ENCODE measurements at places on chromosomes 16 and 17. TPM values are rescaled to one million over a fixed set of nuclear protein-coding genes. Genes with fewer than 3 reads are reported as not detected.
A peak's percentile ranks its signal among the peaks of the same experiment; 100 is the strongest.

Gene MEAK7
- total RNA-seq: 37.9 TPM

GRCh38 chr16:85724126-85724879 is 26.6 kb downstream of the C16orf74 start:
- no peaks in the 10 kb centered on the region for H3K27me3 ChIP-seq
- no peaks in the 10 kb centered on the region for H3K4me1 ChIP-seq
- no peak for DNase-seq
- H3K36me3 ChIP-seq: no peaks in the 10 kb centered on the region

DNA sequence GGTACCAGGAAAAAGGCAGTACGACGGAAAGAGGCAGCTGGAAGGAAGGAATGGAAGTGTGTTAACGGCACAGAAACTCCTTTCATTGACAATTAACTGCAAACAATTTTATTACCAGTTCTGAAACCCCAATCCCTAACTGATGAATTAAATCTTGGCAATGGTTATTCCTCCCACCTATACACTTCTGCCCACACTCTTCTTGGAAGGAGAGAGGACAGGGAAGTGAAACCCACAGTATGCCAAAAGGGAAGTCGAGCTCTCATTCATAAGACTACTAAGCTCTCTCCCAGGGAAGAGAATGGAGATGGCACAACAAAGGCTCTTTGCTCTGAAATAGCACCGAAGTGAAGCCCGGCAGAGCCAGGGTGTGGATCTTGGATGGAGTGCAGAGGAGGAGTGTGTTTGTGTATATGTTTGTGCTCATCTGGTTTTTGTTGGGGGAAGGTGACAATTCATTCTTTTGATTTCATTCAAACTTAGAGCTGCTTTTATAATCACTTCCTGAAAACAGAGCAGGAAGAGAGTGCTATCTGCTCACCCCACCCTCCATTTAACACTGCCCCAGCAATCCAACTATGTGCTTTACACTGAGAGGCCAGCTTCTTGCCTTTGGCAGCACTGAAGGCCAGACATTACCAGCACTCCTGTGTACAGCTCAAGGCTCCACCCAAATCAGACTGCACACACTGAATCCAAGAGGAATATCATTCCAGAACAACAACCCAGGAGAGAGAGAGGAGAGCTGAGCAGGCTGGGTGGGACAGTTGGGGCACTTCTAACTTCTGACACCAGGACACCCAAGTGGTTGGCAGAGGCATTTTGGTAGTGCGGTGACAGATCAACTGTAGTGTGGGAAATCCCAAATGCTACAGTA is 68.7 kb downstream of the HIC1 start:
- H3K36me3 ChIP-seq: peaks cover 8% of the 10 kb centered on the region
- no peak overlapping the region for H3K4me3 ChIP-seq
- no peaks in the 10 kb centered on the region for H3K27me3 ChIP-seq
- peaks cover 24% of the 10 kb centered on the region for H3K4me1 ChIP-seq
- DNase-seq: no peak

DNA sequence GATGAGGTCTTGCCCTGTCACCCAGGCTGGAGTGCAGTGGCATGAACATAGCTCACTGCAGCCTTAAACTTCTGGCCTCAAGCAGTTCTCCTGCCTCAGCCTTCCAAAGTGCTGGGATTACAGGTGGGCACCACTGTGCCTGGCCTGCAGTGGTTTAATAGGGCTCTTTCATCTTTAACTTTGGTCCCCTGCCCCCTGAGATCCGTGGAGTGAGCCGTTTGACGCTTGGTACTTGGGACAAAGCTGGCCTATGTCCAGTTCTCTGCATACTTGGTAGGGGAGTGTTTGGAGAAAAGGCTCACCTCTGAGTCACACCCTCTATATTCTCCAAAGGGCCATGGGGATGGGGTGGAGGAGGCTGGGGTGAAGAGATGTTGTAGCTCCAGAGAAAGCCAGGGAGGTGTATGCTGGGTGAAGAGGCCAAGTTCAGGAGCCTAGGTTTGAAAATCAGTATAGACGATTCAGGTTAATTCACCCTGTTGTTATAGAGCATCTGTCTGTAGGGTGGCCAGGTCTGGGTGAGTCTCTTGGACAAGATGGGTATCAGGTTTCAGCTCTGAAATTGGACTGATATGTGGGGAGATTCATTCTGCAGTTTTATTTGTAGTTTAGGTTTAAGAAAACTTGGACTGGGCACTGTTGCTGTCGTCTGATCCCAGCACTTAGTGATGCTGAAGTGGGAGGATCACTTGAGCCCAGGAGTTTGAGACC is 17.6 kb downstream of the ABCC1 start:
- peaks cover 71% of the 10 kb centered on the region for H3K36me3 ChIP-seq
- no peak for DNase-seq
- no peaks in the 10 kb centered on the region for H3K27me3 ChIP-seq
- H3K27ac ChIP-seq: no peak overlapping the region

GRCh38 chr17:32626379-32626791 is 139.6 kb downstream of the CDK5R1 start:
- no peak overlapping the region for H3K4me3 ChIP-seq
- no peaks in the 10 kb centered on the region for H3K36me3 ChIP-seq
- H3K27ac ChIP-seq: no peak overlapping the region
- no peak for DNase-seq
- no peaks in the 10 kb centered on the region for H3K27me3 ChIP-seq

DNA sequence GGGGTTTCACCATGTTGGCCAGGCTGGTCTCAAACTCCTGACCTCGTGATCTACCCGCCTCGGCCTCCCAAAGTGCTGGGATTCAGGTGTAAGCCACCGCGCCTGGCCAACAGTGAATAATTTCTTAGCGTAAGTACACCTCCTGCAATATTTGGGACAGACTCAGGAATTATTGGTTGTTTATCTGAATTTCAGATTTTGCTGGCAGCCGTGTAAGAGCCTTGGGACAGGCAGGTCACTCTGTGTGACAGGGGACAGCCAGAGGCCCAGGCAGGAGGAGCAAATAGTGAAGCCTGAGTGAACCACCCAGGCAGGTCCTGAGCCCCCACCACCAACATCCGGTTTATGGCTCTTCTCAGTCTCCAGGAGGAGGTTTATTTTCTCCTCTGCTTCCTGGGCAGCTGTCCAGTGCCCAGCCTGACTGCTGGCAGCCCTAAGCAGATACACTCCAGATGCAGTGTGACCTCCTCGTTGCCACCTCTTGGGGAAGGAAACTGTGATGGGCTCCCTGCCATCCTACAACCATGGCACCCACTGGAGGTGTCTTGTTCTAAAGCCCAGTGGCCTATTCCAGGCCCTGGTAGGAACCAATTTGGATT is 26.2 kb upstream of the ADORA2B start:
- H3K4me1 ChIP-seq: peaks cover 22% of the 10 kb centered on the region
- peak; percentile 8 for DNase-seq
- peaks cover 47% of the 10 kb centered on the region for H3K27me3 ChIP-seq
- H3K4me3 ChIP-seq: no peak overlapping the region
- no peak overlapping the region for H3K27ac ChIP-seq
- no peaks in the 10 kb centered on the region for H3K36me3 ChIP-seq

DNA sequence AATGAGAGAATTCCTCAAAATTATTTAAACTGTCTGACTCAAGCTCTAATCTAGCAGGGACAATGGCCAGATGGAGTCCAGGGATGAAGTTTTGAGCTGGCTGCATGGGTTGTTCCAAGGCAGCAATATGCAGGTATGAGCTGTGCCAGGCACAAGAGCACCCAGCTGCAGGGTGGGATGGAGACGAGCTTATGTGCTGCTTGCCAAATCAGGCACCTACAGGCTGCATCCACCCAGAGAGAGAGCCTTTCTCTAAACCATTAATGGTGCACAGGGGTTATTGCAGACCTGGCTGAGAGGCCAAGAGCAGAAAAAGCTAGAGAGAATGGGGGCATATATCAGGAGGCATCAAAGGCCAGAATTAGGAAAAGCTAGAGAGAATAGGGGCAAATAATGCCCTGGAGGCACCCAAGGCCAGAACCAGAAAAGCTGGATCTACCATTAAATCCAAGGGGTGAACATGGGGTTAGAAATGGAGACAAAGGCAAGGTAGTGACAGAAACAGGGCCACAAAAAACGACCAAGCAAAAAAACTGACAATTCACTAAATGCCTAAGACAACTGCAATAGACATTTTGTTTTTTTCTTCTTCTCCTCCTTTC is 11.0 kb downstream of the KRT33A start:
- no peak overlapping the region for H3K4me3 ChIP-seq
- DNase-seq: peak; percentile 38
- peaks cover 18% of the 10 kb centered on the region for H3K36me3 ChIP-seq
- H3K27me3 ChIP-seq: peaks cover 2% of the 10 kb centered on the region
- peak overlapping the region; percentile 56 for H3K27ac ChIP-seq
- H3K4me1 ChIP-seq: peaks cover 46% of the 10 kb centered on the region

Gene NXPH3
- total RNA-seq: not detected

DNA sequence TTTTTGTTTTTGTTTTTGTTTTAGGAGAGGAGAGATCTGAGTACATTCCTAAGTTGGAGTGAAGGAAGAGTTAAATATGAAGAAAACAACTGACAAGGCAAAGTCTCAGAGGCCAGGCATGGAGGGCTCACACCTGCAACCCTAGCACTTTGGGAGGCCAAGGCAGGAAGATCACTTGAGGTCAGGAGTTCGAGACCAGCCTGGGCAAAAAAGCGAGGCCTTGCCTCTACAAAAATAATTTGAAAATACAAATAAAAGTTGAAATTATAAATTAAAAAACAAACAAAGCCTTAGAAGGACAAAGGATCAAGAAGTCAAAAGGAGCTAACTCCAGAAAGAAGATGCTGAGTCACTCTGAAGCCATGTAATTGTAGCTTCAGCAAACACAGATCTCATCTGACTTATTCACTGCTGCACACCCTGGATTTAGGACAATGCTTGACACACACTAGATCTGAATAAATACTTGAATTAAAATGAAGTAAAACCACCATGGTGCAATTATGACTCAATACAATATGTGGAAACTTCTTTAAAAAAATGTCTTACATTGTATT is 9.1 kb downstream of the CEP20 start:
- H3K36me3 ChIP-seq: peaks cover 36% of the 10 kb centered on the region
- peak overlapping the region; percentile 7 for H3K27ac ChIP-seq
- no peaks in the 10 kb centered on the region for H3K27me3 ChIP-seq

GRCh38 chr17:163514-164098 is 17.8 kb downstream of the DOC2B start:
- peaks cover under 1% of the 10 kb centered on the region for H3K4me1 ChIP-seq
- H3K27me3 ChIP-seq: no peaks in the 10 kb centered on the region
- H3K27ac ChIP-seq: no peak overlapping the region
- H3K4me3 ChIP-seq: no peak overlapping the region
- H3K36me3 ChIP-seq: no peaks in the 10 kb centered on the region
- DNase-seq: no peak

Gene XPO6
- 267 TPM for total RNA-seq

DNA sequence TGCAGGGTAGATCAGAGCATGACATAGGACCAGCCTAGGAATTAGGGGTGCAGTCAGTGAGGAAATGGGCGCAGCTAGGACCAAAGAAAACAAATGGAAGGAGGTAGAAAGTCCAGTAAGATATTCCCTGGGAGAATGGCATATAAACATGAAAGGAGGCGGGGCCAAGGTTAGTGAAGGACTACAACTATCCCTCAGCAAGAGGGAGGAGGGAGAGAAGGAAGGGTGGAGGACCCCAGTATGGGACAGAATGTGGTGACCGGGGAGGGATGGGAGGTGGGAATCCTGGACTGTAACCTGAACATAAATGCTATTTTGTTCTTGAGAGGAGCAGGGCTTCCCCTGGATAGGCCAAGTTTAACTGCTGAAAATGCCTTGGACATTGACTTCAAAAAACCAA is 22.8 kb downstream of the ITGB3 start:
- no peaks in the 10 kb centered on the region for H3K36me3 ChIP-seq
- DNase-seq: no peak
- H3K27me3 ChIP-seq: peaks cover 9% of the 10 kb centered on the region
- no peak overlapping the region for H3K27ac ChIP-seq

Gene CCDC92B
- 0.12 TPM for total RNA-seq

GRCh38 chr17:75307957-75308731 is 18.9 kb upstream of the SLC25A19 start:
- no peak overlapping the region for H3K27ac ChIP-seq
- H3K36me3 ChIP-seq: no peaks in the 10 kb centered on the region
- peaks cover 3% of the 10 kb centered on the region for H3K4me1 ChIP-seq
- no peak for DNase-seq
- no peak overlapping the region for H3K4me3 ChIP-seq

GRCh38 chr16:49472598-49472997 is 99.0 kb downstream of the C16orf78 start:
- H3K36me3 ChIP-seq: no peaks in the 10 kb centered on the region
- no peaks in the 10 kb centered on the region for H3K4me1 ChIP-seq
- H3K4me3 ChIP-seq: no peak overlapping the region

GRCh38 chr17:46977750-46978488 is 1.1 kb downstream of the RPRML start:
- no peaks in the 10 kb centered on the region for H3K36me3 ChIP-seq
- H3K4me1 ChIP-seq: peaks cover 13% of the 10 kb centered on the region
- no peak overlapping the region for H3K27ac ChIP-seq
- peaks cover 45% of the 10 kb centered on the region for H3K27me3 ChIP-seq

Gene CNTNAP1
- total RNA-seq: 0.61 TPM

Gene SOX15
- total RNA-seq: 0.35 TPM

Gene OR2C1
- not detected for total RNA-seq

Gene RNF112
- total RNA-seq: 0.14 TPM

GRCh38 chr16:82819286-82819685 is 192.5 kb downstream of the CDH13 start:
- no peaks in the 10 kb centered on the region for H3K4me1 ChIP-seq
- no peaks in the 10 kb centered on the region for H3K36me3 ChIP-seq
- DNase-seq: no peak
- no peak overlapping the region for H3K4me3 ChIP-seq
- no peak overlapping the region for H3K27ac ChIP-seq

DNA sequence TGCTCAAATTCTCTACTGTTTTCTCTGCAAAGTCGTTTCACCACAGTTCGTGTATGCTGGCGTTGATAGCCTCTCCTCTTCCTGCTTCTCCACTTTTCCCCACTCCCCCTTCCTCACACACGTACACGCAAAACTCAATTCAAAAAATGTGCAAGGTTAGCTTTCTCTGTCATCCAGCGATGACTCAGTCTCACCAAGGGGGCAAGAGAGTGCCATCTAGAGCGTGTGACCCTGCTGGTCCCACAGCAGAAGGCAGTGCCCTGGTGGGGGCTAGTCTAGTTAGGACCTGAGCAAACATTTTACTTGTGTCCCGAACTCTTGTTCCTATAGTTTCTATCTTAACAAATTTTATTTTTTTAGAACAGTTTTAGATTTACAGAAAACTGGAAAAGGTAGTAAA is 121.2 kb upstream of the CHMP6 start:
- peaks cover 87% of the 10 kb centered on the region for H3K4me1 ChIP-seq
- peaks cover 37% of the 10 kb centered on the region for H3K36me3 ChIP-seq
- no peaks in the 10 kb centered on the region for H3K27me3 ChIP-seq

GRCh38 chr16:1215574-1216295 is 9.3 kb downstream of the TPSG1 start:
- no peaks in the 10 kb centered on the region for H3K4me1 ChIP-seq
- no peak overlapping the region for H3K27ac ChIP-seq
- H3K4me3 ChIP-seq: no peak overlapping the region
- H3K27me3 ChIP-seq: no peaks in the 10 kb centered on the region
- no peak for DNase-seq
- H3K36me3 ChIP-seq: no peaks in the 10 kb centered on the region

- no peaks in the 10 kb centered on the region for H3K27me3 ChIP-seq
- H3K36me3 ChIP-seq: no peaks in the 10 kb centered on the region
- no peaks in the 10 kb centered on the region for H3K4me1 ChIP-seq
These were observed 159.1 kb downstream of the HS3ST3B1 start for GRCh38 chr17:14459955-14460354.

Gene YBX2
- total RNA-seq: 1.4 TPM

- H3K36me3 ChIP-seq: peaks cover 21% of the 10 kb centered on the region
- H3K4me3 ChIP-seq: peak overlapping the region; percentile 33
- no peaks in the 10 kb centered on the region for H3K27me3 ChIP-seq
- peak; percentile 96 for DNase-seq
These were observed 41.5 kb downstream of the LDHD start for GRCh38 chr16:75074920-75075687.

Gene PRAC1
- total RNA-seq: not detected

- H3K4me3 ChIP-seq: no peak overlapping the region
- no peak for DNase-seq
- peaks cover 3% of the 10 kb centered on the region for H3K27me3 ChIP-seq
- H3K4me1 ChIP-seq: no peaks in the 10 kb centered on the region
- no peaks in the 10 kb centered on the region for H3K36me3 ChIP-seq
These were observed 230.3 kb downstream of the ENGASE start for GRCh38 chr17:79304884-79305283.
